Thoracic aorta endothelial cell (primary cell): ENCODE measurements at places on chromosomes 5 and 9. TPM values are rescaled to one million over a fixed set of nuclear protein-coding genes. Genes with fewer than 3 reads are reported as not detected.

Gene PCDHB9
- 0.13 and 0.14 TPM in 2 replicates for total RNA-seq

Gene SEMA6A
- total RNA-seq: 1.1 and 1.6 TPM in 2 replicates

Gene RASGEF1C
- not detected in 2 replicates for total RNA-seq

Gene TMEM161B
- 18.5 and 21.0 TPM in 2 replicates for total RNA-seq

Gene APBA1
- 9.4 and 12.1 TPM in 2 replicates for total RNA-seq

Gene QRFP
- not detected in 2 replicates for total RNA-seq

Gene CDKN2A
- total RNA-seq: 3.8 and 3.9 TPM in 2 replicates

Gene SMC2
- 36.8 and 51.6 TPM in 2 replicates for total RNA-seq

Gene CCDC127
- 4.6 and 4.8 TPM in 2 replicates for total RNA-seq

Gene GABBR2
- total RNA-seq: 33.5 and 39.2 TPM in 2 replicates

Gene EQTN
- not detected in 2 replicates for total RNA-seq

Gene PCDHA13
- total RNA-seq: not detected in 2 replicates
